H7 (cell line): ENCODE measurements at places on chromosomes 4 and X.

GRCh38 chr4:176380352-176381157, 60.8 kb downstream of the SPCS3 start:
- DNase-seq, result no peak

GRCh38 chr4:4875147-4875546, 15.7 kb downstream of the MSX1 start:
- DNase-seq, result peak; percentile 31

GRCh38 chr4:163042306-163042705, 124.4 kb downstream of the NAF1 start:
- no peak for DNase-seq

DNA sequence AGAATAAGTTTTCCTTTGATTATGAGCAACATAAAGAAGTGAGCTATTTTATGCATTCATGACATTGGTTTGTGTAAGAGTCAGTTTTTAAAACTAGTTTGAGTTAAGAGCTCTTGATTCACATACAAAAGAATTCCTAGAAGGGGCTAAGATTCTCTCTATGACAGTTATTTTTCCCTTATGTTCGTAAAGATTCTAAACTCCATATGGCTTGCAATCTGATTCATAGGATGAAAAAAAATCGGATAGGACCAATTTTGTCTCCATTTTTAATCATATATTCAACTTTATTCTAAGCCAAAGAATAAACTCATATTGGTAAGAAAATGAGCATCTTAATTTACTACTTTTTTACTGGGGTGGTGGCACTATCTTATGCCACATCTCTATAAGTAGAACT, 79.4 kb downstream of the NAP1L3 start:
- DNase-seq, result no peak

DNA sequence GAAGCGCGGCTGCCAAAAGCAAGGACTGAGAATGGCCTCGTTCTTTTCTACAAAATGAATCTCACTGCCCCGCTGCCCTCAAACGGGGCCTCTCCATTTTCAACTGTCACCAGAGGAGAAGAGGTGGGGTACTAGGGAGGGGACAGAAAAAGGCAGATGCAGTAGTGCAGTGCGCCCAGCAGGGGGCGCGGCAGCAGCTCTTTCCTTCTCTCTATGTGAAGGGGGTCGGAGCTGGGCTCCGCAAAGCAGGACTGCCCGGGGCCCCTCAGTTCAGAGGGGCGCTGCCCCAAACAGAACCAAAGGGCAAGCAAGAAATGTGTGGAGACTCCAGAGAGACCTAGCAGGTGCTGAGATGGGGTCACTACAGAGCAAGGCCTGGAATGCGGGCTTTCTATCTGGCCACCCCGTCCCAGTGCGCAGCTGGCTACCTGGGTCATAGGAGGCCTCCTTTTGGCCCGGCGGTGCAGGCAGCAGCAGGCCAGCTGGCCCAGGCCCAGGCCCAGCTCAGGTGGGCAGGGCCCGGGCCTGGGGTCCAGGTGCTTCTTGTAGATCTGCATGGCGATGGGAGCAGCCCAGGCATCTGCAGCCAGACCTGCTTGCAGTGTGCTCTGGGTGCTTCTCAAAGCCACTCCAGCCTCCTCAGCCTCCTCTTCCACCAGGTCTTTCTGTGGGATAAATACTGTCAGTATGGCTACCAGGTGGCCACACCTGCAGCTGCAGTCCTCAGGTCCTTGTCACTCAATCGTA, 5.9 kb downstream of the IRAK1 start:
- peak; percentile 92 for DNase-seq

- DNase-seq, result no peak
Observed at GRCh38 chr4:5018096-5018495, 1.2 kb downstream of the CYTL1 start.

- DNase-seq, result no peak
Observed at GRCh38 chr4:6594826-6595355, 19.9 kb downstream of the MAN2B2 start.

GRCh38 chr4:138655985-138656384, 359.6 kb upstream of the NOCT start:
- no peak for DNase-seq

DNA sequence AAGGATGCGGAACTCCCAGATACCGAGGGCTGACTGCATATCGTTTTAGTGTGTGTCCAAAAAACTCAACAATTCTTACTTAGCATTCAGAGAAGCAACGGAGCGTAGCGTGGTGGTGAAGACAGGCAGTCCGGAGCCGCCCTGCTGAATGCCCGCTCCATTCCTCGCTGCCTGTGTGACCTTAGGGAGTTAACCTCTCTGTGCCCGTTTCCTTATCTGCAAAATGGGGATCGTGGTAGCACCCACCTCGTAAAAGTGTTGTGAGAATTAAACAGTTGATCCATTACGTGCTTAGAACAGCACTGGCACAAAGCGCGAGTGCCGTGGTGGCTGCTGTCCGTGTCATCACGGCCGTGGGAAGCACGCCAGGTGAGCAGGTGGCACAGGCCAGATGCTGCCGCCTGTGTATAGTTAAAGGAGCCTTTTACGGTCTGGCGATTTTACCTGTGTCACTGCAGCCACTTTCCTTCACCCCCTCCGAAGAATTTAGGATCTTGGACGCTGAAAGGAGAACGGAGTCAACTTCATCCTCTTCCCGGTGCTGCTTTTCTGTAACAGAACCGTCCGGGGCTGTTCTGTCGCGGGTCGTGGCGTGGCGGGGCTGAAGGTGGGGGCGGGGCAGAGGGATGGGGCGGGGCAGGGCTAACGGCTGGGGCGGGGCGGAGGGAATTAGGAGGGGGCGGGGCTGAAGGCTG, 885 bp downstream of the CCDC110 start:
- DNase-seq, result peak; percentile 41

GRCh38 chr4:185115827-185116232, 27.2 kb upstream of the SLC25A4 start:
- peak; percentile 77 for DNase-seq

GRCh38 chr4:54940996-54941865, 184.2 kb downstream of the KDR start:
- DNase-seq, result no peak

DNA sequence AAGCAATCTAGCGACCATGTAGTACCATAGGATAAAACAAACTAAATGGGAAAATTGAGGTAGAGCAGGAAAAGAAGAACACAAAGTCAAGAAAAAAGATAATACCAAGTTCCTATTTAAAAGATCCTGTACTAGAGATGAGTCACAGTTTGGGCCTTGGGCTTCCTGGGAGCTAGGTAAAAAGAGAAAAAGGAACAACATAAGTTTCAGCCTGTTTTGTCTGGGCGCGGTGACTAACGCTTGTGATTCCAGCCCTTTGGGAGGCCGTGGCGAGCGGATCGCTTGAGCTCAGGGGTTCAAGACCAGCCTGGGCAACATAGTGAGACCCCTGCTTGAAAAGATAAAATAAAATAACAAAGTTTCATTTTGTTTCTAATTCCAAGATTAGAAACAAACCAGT, 14.0 kb upstream of the TMEM156 start:
- DNase-seq, result no peak

GRCh38 chrX:79412166-79412565, 45.0 kb upstream of the ITM2A start:
- no peak for DNase-seq

GRCh38 chr4:38462367-38463055, 201.5 kb upstream of the KLF3 start:
- DNase-seq, result no peak

- DNase-seq, result no peak
Observed at GRCh38 chr4:16019649-16020048, 56.7 kb upstream of the FGFBP2 start.

GRCh38 chr4:13980317-13981310, 353.1 kb upstream of the BOD1L1 start:
- no peak for DNase-seq

GRCh38 chr4:3800351-3800750, 34.2 kb downstream of the ADRA2C start:
- no peak for DNase-seq

DNA sequence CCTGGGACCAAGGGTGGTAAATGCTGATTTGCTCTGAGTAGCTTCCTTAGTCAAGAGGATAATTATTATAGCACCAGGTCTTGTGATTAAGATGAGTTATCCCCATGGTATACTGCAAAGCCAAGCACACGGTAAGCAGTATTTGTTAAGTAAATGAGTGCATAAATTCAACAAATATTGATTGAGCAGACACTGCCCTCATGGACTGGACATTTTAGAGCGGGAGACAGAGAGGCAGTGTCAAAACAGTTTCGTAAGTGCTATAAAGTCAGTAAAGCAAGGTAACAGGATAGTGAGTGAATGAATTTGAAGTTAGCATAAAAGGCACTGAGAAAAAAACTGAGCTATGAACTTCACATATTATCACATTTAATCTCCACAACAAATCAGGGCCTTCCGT, 13.9 kb downstream of the PHF8 start:
- DNase-seq, result no peak

DNA sequence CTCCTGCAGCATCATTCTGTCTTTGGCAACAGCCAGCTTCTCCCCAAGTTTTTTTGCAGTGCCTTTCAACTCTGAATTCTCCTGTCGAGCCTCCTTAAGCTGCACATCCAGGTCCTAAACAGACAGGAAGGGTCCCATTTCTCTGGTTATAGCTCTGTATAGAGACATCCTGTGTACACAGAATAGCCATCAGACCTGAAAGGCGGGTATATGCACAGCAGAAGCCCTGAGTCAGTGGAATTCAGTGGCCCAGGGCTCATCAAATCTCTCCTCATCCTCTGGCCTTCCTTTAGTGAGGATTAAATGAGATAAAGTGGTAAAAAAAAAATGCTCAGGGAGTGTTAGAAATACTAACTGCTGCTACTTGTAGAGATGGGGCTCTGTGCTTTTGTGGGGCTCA, 73.8 kb downstream of the FAM184B start:
- no peak for DNase-seq

- DNase-seq, result no peak
Observed at GRCh38 chr4:4333265-4333706, 43.2 kb downstream of the ZBTB49 start.

- DNase-seq, result no peak
Observed at GRCh38 chrX:57172544-57172943, 35.3 kb upstream of the SPIN2A start.

GRCh38 chrX:103488332-103488731, 31.0 kb downstream of the RAB40A start:
- DNase-seq, result peak; percentile 17

DNA sequence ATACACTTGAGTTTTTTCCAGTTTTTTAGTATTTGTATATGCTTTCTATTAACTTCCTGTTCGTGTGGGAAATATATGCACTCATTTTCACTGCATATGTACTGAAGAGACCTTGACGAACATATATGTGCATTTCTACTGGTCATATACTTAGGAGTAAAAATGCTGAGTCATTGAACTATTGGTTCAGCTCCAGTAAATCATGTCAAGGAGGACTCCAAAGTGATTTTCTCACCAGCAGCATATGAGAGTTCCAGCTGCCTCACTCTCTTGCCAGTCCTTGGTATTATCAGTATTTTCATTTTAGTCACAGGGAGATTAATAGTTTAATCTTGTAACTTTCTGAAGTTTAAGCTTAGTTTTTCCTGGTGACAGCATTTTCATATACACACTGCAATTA, 2750.2 kb downstream of the ARAP2 start:
- no peak for DNase-seq

- DNase-seq, result no peak
Observed at GRCh38 chr4:174503079-174503715, 19.1 kb downstream of the HPGD start.

DNA sequence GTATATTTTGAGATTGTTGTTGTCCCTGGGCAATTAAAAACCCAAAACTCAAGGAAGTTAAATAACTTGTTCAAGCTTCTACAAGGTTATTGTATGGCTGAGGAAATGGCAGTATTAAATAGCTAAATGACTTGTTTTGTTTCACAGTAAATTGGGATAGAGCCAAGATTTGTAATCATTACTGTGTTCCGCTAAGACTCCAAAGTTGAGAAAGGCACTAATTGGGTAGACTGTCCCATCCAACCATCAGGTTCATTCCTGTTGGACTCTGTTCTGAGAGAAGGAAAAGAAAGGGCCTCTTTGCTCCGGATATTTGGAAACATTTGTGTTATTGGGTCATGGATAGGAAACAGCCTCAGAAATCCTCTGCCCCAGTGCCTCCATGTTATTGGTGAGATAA, 82.2 kb downstream of the DCLK2 start:
- no peak for DNase-seq

- no peak for DNase-seq
Observed at GRCh38 chr4:95798003-95798402, 41.9 kb upstream of the PDHA2 start.

GRCh38 chrX:16119353-16120220, 3.8 kb upstream of the GRPR start:
- no peak for DNase-seq

DNA sequence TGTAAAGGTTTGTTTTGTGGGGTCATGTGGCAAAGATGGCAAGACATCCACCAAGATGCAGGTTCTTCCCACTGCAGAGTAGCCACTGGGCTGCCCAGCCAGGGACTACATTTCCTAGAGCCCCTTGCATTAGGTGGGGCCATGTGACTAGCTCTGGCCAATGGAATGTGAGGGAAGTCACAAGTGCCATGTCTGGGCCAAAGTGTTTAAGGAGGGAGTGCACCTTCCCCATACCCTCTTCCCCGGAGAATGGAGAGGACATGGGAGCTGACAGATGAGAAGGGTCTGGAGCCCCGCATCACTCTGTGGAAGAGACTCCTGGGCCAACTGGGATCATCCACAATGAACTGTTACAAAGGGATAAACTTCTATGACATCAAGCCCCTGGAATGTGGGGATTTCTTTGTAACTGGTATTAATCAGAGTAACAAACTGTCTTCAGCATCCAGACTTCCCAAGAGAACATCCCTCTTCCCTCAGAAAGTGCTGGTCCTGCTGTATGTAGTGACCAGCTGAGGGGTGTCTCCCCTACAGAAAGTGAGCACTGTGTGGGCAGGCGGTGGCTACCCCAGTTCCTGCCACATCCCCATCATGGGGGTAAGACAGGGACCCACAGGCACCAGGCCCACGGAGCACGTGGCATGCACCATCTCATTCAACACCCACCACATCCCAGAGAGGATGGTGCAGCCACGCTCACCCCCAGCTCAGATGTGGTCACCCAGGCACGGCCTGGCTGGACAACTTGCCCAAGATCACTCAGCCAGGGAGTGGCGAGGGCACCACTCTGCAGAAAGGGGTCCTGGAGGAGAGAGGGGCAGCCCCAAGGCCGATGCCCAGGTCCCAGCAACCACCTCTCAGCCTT, 10.9 kb downstream of the PPP2R2C start:
- DNase-seq, result peak; percentile 57

- DNase-seq, result peak; percentile 13
Observed at GRCh38 chr4:95835672-95836071, 4.2 kb upstream of the PDHA2 start.

- DNase-seq, result no peak
Observed at GRCh38 chr4:133188433-133189146, 39.5 kb downstream of the PCDH10 start.

GRCh38 chr4:186725469-186726425, 2.1 kb upstream of the FAT1 start:
- DNase-seq, result peak; percentile 85

DNA sequence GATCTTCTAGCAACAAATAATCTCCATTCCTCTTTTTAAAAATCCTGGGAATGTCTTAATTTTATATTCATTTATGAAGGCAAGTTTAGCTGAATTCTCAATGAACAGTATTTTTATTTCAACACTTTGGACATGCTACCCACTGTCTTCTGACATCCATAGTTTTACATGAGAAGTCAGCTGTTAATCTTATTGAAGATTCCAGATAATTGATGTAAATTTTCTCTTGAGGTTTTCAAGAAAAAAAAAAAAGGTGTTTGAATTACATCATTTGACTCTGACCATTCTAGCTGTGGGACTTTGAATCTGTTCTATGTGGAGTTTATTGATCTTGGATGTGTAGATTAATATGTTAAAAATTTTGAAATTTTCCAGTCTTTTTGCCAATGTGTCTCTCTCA, 28.0 kb downstream of the PDHA2 start:
- DNase-seq, result no peak
